ENCODE measurements at places on chromosomes 12 and 14. TPM values are rescaled to one million over a fixed set of nuclear protein-coding genes. Genes with fewer than 3 reads are reported as not detected.

GRCh38 chr14:65222440-65222858 is 120.1 kb upstream of the MAX start:
- peaks cover 22% of the 10 kb centered on the region for H3K4me1 ChIP-seq
- no peaks in the 10 kb centered on the region for H3K27me3 ChIP-seq
- H3K4me3 ChIP-seq: no peak overlapping the region

DNA sequence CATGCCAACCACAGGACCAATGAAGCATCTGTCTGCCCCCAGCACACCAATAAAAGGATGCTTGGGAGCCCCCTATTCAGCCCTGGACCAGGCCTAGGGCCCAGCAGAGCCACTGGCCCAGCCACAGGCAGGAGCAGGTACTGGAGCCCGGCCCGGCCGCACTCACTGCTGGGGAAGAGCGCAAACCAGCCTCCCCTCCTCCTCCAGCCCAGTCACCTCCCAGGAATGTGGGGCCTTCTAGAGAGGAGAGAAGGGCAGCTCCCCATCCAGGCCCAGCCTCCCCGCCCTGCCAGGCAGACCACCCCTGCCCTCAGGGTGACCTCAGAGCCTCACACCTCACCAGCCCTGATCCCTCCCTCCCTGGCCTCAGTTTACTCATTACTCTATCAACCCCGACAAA is 56.2 kb downstream of the CCNK start:
- no peak overlapping the region for H3K27ac ChIP-seq
- H3K4me1 ChIP-seq: peaks cover 6% of the 10 kb centered on the region
- H3K36me3 ChIP-seq: no peaks in the 10 kb centered on the region
- no peak for DNase-seq
- H3K27me3 ChIP-seq: no peaks in the 10 kb centered on the region

DNA sequence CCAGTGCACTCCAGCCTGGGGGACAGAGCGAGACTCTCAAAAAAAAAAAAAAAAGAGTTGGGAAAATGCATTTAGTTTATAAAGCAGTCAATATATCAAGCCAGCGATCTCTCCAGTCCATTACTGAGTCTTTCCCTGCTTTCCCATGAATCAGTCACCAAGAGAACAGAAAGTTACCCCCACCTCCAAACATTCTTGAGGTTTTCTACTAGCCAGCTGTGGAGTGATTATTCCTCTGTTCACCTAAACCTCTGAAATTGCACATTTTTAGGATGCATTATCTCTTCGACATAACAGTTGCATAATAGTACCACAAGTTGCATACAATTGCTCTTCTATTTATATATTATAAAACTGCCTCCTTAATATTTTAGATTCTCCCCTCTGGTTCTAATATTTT is 134.8 kb upstream of the DIO3 start:
- no peaks in the 10 kb centered on the region for H3K36me3 ChIP-seq
- no peaks in the 10 kb centered on the region for H3K4me1 ChIP-seq
- H3K27ac ChIP-seq: no peak overlapping the region
- peaks cover 35% of the 10 kb centered on the region for H3K27me3 ChIP-seq
- no peak overlapping the region for H3K4me3 ChIP-seq
- DNase-seq: no peak

The TSPAN8 gene
- total RNA-seq: not detected

DNA sequence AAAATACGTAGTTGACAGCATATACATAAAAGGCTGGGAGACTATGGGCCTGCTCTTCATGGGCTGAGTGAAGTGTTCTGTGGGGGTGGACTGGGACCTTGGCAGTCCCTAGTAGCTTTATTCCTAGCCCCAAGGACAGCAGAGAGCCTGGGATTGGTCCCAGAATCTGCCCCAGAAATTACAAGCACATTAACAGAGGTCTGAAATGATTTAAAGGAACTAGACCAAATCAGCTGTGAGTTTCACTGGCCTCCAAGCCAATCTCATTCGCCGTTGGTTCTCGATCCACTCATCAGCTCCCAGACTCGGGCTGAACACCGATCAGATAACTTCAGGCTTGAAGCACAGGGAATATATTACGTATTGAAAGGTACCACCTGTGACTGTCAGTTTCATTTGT is 77.0 kb upstream of the PSMC1 start:
- peaks cover 7% of the 10 kb centered on the region for H3K27me3 ChIP-seq
- no peak overlapping the region for H3K4me3 ChIP-seq
- DNase-seq: no peak
- no peaks in the 10 kb centered on the region for H3K4me1 ChIP-seq
- no peaks in the 10 kb centered on the region for H3K36me3 ChIP-seq

- no peak overlapping the region for H3K4me3 ChIP-seq
- no peaks in the 10 kb centered on the region for H3K27me3 ChIP-seq
- no peak overlapping the region for H3K27ac ChIP-seq
- no peaks in the 10 kb centered on the region for H3K36me3 ChIP-seq
Observed at GRCh38 chr14:102939820-102940561, 17.5 kb downstream of the AMN start.

DNA sequence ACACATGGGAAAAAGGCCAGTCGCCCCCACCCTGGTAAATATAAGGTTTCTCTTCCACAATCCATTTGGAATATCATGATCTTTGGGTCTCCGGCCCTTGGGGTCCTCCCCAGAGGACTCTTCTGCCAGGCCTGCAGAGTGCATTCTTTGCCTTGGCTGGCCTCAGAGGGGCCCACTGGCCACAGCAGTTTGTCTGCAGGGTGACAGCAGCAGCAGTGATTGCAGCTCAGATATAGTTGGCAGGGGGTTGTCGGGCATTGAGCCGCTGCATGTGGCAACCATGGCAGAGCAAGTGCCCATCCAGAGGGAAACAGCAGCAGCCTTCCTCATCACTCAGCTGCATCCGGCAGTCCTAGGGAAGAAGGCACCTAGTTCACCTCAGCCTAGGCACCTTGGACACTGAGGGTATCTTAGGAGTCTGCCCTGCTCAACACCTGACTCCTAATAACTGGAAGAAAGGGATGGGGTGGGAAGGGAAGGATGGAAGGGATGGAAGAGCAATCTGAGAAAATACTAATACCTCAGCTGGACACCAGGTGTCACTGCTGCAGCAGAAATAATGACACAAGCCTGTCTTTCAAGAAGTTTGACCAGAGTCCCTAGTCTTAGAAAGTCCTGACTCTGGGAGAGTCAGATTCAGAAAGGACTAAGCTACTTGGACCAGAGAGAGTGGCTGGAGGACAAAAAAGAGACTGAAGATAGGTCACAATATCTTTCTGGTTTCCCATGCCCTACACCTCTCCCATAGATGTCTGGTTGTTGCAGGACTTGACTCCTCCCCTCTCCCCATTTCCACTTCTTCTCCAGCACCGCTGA is 8.9 kb downstream of the AJUBA start:
- no peaks in the 10 kb centered on the region for H3K27me3 ChIP-seq
- no peak overlapping the region for H3K4me3 ChIP-seq
- peak; percentile 56 for DNase-seq
- H3K36me3 ChIP-seq: no peaks in the 10 kb centered on the region

The ZDHHC22 gene
- total RNA-seq: not detected

DNA sequence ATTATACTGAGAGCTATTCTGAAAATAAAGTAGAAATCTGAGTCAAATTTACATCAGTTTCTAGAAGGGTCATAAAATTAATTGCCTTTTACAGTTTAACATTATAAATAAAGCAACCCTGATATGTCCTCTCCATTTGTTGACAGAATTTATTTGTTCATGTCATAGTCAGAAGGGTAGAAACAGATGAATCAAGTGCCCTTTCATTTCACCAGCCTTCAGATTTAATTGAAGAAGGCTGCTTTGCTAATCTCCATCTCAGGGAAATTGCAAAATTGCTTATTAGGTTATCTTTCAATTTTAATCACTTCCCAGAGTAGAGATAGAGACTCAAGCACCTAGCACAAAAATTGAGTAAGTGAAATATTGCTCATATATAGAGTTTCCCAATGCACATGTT is 76.8 kb downstream of the ATXN7L3B start:
- no peaks in the 10 kb centered on the region for H3K36me3 ChIP-seq
- H3K27ac ChIP-seq: no peak overlapping the region
- DNase-seq: no peak
- no peaks in the 10 kb centered on the region for H3K4me1 ChIP-seq
- H3K27me3 ChIP-seq: no peaks in the 10 kb centered on the region
- no peak overlapping the region for H3K4me3 ChIP-seq

Data from activated CD8-positive, alpha-beta T cell treated with anti-CD3 and anti-CD28 coated beads for 36 hours (primary cell).